Bladder microvascular endothelial cell (primary cell): ENCODE measurements at places on chromosomes 13 and 19. TPM values are rescaled to one million over a fixed set of nuclear protein-coding genes. Genes with fewer than 3 reads are reported as not detected.

FCAR gene
- not detected in 2 replicates for total RNA-seq

AMER2 gene
- not detected in 2 replicates for total RNA-seq

MAMSTR gene
- total RNA-seq: 0.16 and 0.25 TPM in 2 replicates

MEF2B gene
- not detected in 2 replicates for total RNA-seq

CLDND2 gene
- not detected in 2 replicates for total RNA-seq

CATSPERD gene
- not detected in 2 replicates for total RNA-seq

FLT1 gene
- 28.1 and 63.8 TPM in 2 replicates for total RNA-seq

PDE4A gene
- 1.1 and 4.2 TPM in 2 replicates for total RNA-seq

CEACAM3 gene
- not detected in 2 replicates for total RNA-seq

NLRP12 gene
- 0.69 and 4.2 TPM in 2 replicates for total RNA-seq

URAD gene
- not detected in 2 replicates for total RNA-seq

POU4F1 gene
- under 0.01 and 0.06 TPM in 2 replicates for total RNA-seq
